ENCODE measurements at places on chromosomes 7 and 10.

DNA sequence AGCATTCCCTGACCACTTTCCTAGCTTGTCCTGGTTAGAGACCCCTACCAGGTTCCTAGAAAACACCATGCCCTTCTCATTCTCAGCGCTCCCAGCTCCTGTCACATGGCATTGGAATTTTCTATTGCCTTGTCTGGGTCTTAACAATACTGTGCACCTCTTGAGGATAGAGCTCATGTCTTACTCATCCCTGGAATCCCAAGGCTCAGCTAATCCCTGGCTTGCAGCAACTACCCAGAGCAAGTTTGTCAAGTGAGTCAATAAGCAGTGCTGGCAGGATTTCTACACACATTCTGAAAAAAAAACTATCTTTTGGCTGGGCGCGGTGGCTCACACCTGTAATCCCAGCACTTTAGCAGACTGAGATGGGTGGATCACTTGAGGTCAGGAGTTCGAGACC lies 11.7 kb upstream of the PRDX3 start:
- no peak for DNase-seq

GRCh38 chr10:121324678-121325213 lies 273.5 kb downstream of the FGFR2 start:
- DNase-seq: no peak

DNA sequence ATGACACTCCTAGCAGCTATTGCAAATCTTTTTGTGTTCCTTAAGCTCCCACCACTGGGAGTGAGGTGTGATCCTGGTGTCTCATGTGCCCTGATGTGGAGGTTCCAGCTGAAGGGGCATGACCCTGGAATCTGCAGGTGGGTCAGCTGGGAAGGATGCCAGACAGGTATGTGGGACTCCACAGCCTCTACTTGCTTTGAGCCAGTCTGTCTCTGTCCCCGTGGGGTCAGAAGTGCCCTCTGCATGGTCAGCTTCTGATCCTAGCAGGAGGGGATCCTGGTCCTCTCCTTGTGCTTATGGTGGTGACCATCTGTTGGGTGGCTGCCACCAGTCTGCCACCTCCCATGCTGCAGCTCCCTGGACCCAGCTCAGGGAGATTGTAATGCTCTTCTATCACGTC lies 51.1 kb upstream of the COMTD1 start:
- DNase-seq: no peak

GRCh38 chr7:110448918-110449317 lies 642.0 kb upstream of the LRRN3 start:
- DNase-seq: no peak
